ENCODE measurements at places on chromosomes 3 and 15. TPM values are rescaled to one million over a fixed set of nuclear protein-coding genes. Genes with fewer than 3 reads are reported as not detected.

GRCh38 chr3:29203851-29204250 lies 77.0 kb upstream of the RBMS3 start:
- no peak for DNase-seq

DNA sequence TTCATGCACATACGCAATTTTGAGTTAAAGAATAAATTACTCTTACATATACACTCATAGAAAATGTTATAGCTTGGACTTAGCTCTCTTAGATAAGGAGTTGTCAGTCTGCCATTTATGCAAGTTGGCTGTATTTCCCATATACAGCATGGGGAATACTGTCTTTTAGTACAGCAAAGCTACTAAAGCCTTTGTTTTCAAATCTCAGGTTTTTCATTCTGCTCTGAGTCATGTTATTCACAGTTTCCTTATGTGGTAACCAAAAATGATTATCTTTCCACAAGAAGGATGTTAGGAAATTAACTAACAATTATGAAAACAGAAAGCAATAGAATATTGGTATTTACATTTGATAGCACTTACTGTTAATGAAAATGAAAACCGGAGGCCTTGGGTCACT lies 4.3 kb upstream of the TIPARP start:
- no peak for DNase-seq

GRCh38 chr15:50128266-50128665 lies 9.2 kb upstream of the ATP8B4 start:
- DNase-seq: peak; percentile 25

- DNase-seq: no peak
Observed at GRCh38 chr3:140980663-140981062, 39.0 kb downstream of the SLC25A36 start.

DNA sequence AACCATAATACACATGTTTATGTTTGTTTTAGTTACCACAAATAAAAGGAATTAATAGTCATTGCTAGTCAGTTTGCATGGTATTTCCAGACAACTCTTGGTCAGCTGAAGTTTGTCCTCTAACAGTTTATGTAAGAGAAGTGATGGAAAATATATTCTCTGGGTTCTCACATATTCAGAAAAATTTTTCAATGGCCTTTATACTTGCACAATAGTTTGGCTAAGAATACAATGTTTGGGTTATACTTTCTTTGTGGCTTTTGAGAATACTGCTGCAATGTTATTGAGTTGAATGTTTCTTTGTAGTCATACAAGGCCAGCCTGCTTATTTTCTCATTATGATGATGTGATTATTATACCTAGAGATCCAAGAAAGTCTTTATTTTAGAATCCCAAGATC lies 133.9 kb downstream of the RAP2B start:
- no peak for DNase-seq

DNA sequence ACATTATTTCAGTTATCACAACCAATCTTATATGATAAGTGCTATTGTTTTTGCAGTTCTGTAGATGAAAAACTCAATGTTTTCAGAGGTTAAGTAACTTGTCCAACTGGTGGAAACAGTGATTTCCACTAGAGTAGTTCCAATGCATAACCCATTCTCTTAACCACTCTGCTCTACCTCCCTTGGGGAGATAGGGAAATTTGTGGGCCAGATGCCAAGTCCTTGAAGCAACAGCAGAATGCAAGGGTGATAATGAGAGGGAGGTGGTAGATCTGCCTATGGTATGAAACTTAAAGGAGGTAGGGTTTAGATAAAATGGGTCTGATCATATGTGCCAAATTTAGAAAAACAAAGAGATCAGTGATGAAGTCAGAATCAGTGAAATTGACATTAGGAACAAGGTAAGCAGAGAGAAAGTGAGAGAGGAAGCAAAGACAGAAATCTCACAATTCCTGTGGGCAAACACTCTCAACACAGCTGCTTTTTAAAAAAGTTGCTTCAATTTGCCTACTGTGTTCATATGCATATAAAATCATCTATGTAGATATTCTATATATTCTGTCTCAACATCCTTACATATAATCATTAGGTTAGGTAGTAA lies 50.5 kb upstream of the UBP1 start:
- peak; percentile 8 for DNase-seq

Gene COL7A1
- 0.94 TPM for total RNA-seq

Data from thyroid gland (tissue), 4 donors.